ENCODE measurements at places on chromosomes 2 and 18.

DNA sequence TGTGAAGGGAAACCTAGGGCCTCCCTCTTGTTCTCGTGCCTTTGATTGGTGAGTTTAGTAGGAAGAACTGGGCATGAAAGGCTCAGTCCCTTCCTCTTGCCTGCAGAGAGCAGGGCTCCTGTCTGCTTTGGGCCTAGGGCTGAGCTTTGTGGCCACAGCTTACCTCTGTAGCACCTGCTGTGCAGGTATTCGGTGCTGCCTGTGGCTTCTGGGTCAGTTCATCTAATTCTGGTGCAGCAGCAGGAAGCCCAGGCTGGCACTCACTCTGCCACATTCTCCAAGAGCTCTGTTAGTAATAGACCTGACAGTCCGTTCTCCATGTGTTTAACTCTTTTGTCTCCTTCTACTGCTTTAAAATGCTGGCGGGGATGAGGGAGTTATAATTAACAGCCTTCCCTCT lies 96.5 kb downstream of the DLGAP1 start:
- no peak for DNase-seq

DNA sequence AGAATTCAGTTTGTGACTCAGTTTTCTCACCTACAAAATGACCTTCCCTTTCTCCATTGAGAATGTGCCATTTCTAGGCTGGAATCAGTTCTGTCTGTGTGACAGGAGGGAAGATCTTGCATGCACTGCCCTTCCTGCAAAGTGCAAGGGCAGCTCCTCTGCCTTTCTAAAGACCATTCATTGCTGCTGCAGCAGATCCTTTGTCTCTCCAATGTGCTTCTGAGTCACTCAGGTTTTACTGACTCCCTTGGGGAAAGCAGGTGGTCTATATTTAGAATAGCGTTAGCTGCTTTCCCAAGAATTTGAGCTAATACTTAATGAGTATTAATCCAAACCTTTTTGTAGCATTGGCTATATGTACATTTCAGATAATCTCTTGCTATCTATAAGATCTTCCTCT lies 62.5 kb downstream of the DAW1 start:
- no peak for DNase-seq

DNA sequence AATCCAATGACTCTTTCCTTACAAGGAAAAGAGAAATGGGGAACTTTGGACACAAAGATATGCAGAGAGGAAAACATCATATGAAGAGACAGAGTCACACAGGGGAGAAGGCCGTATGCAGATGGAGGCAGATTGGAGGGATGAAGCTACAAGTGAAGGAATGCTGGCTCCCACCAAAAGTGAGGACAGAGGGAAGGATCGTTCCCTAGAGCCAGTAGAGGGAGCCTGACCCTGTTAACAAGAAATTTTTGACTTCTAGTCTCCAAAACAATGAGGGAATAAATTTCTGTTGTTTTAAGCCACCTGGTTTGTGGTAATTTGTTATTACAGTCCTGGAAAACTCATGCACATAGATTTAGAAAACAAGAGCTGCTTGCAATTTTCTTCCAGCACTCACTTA lies 169.3 kb downstream of the PMAIP1 start:
- DNase-seq, result no peak

- no peak for DNase-seq
These were observed 21.7 kb upstream of the CDH2 start for GRCh38 chr18:28198620-28199019.

- DNase-seq, result no peak
These were observed 154.0 kb downstream of the CLIP4 start for GRCh38 chr2:29269095-29269764.

- DNase-seq, result no peak
These were observed 86.6 kb downstream of the ITGB1BP1 start for GRCh38 chr2:9336576-9337314.

DNA sequence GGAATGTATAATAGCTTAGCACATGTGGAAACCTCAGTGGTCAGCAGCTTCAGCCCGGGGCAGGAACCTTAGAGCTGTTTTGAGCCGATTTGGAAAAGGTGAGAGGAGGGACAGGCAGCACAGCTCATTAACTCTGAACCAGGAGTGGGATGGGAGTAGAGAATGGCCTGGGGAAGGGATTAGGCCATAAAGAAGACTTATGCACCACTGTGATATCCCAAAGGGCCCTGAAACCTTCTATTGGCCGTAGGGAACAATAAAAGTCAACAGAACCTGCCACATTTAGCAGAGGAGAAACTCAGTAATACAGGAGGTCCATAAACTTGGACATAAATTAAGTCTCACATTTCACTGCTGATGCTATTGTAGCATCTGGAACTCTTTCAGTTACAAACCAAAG lies 124.2 kb upstream of the REV1 start:
- no peak for DNase-seq

GRCh38 chr2:59177748-59178147 lies 936.6 kb upstream of the FANCL start:
- no peak for DNase-seq

DNA sequence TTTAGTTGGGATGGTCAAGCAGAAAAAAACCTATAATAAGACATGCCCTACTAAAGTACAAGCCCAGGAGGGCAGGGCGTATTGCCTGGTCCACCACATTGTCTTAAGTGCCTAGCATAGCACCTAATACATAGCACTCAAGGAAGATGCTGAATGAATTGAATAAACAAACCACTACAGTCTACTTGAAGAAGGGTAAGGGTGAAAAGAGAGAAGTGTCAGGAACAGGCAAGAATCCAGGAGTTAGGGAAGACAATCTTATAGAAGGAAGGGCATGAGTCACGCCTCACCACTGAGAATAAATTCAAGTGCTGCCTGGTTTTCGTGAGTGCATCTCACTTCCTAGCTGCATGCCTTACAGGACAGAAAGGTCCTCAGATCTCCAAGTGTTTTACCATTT lies 13.9 kb downstream of the SLC19A3 start:
- no peak for DNase-seq

DNA sequence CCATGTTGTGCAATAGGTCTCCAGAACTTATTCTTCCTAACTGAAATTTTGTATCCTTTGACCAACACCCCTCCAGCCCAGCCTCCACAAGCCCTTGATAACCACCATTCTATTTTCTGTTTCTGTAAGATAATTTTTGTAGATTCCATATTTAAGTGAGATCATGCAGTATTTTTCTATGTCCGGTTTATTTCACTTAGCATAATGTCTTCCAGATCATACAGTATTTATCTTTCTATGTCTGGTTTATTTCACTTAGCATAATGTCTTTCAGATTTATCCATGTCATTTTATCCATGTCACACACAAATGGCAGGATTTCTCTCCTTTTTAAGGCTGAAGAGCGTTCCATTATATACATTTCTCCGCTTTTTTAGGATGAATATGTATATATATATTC lies 24.4 kb upstream of the ONECUT2 start:
- no peak for DNase-seq

DNA sequence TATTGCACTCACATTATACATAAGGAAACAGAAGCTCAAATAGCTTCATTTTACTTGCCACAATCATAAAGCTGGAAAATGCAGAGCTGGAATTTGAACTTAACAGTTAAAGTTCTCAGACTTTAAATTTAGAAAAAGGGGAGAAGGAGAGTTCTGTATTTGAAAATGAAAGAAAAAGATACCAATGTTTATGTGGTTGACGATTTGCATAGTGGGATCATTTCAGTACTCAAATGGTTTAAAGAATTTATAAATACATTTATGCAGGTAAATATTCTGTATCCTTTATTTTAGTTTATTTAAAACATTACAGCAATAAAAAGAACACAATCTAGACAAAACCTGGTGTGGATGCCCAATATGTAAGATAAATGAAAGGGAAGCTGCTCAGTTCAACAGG lies 25.5 kb upstream of the STAT4 start:
- no peak for DNase-seq

DNA sequence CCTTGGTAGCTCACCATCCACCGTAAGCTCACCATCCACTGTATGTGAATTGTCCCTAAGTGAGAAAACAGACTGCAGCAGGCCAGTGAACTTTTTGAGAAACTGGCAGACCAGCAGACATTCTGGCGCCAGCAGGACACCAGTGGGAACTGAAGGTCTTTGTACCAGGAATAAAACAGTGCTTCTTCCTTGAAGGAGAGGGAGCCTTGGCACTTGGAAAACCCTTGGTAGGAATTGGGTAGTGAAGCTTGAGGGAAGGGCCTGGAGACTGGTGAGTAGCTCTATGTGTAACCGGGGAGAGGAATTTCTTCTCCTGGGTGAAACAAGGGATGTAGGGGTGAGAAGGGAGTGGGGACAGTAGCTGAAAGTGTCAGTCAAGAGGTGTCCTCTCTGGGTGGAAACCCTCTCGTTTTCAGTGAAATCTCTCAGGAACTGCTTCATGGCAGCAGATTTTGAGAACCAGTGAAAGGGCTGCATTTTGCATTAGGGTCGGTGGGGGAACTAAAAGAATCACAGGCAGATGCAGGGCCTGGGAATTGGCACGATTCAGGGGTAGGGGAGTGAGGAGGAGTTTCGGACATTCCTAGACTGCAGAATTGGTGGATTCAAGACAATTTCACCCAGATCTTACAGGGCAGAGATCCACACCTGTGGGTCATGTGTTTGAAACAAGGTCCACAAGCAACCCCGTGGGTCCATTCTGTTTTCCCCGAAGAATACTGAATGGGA lies 131.5 kb upstream of the DLX2 start:
- DNase-seq, result no peak

DNA sequence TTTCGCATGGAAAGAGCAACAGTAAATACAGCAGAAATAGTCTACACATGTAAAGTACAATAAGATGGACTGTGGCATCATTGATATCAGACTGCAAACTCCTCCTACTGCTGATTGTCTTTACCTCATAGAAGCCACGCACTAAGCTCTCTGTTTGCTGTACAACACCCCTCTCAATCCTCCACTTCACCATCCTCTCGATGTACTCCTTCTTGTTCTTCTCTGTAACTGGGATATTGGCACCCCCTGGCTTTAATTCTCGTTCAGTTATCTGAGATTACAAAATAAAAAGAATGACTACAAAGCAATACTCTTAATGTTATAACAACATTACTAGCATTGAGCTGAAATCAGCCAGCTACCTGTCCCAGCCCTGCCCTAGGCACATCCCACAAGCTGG lies 49.3 kb upstream of the STK17B start:
- DNase-seq, result no peak

DNA sequence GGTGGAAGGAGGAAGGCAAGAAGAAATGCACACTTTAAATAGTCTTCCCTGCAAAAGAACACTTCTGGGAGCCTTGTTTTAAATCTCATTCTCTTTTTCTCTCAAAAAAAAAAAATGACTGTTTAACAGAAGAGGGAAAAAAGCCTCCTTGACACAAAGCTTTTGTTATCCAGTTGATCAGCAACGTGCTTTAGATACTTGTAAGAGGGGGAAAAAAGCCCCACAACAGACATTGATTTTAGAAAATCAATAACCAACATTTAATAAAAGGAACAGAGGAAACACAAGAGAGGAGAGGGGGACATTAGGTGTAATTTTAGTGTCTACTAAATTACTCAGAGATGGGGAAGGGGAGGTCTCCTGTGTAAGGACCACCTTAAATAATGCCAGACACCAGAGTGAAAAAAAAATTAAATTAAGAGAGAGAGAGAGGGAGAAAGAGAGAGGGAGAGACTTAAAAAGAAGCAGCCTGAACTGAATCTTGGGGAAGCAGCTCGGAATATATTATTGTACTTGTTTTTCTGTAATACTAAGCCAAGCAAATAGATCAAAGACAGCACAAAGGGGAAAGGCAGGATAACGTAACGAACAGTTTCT lies 4.7 kb downstream of the ZEB2 start:
- DNase-seq, result no peak

- peak; percentile 23 for DNase-seq
These were observed 21.6 kb downstream of the CPSF3 start for GRCh38 chr2:9445089-9445488.

DNA sequence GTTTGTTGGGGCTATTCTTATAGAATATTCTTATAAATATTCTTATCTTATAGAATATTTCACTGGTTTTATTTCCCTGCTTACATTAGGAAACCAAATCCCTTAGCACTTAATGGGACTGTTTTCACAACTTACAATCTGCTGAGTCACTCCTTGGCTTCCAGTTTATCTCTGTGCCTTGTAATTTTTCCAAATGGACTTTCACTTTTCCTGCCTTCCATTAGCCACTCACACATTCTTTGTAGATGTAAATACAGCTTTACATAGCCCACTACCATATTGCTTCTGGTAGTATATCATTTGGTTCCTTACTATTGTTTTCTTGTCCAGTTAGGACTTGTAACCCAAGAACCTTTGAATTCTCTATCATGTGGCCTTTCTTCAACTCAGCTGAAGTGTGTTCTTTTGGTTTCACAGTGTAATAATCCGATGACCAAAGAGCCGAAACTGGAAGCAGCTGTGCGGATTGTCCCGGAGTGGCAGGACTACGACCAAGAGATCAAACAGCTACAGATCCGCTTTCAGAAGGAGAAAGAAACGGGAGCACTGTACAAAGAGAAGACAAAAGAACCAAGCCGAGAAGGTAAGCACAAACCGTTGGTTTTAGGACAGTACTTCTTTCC lies 96.1 kb downstream of the UGGT1 start:
- no peak for DNase-seq

DNA sequence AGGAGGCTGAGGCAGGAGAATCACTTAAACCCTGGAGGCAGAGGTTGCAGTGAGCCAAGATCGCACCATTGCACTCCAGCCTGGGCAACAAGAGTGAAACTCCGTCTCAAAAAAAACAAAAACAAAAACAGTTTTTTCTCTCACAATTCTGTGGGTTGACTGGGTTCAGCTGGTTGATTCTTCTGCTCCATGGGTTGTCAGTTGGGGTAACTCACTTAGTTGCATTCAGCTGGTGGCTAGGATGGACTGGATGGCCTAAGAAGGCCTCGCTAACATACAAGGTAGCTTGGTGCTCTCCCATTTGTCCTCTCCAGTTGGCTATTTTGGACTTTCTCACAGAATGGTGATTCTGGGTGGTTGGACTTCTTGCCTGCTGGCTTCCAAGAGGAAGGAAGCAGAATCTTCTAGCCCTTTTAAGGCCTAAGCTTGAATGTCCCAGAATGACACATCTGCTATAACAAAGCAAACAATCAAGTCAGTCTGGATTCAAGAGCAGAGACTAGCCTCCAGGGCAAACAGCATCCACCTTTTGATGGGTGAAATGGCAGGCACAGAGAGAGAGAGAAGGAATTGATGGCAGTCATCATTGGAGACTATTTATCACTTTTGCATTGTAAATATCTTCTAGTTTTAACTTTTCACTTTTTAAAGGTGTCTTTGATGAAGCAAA lies 17.9 kb downstream of the LAMA3 start:
- no peak for DNase-seq

GRCh38 chr2:73131807-73132206 lies 19.1 kb upstream of the RAB11FIP5 start:
- no peak for DNase-seq

GRCh38 chr18:37242826-37243560 lies 322.6 kb downstream of the CELF4 start:
- DNase-seq, result no peak

- DNase-seq, result peak; percentile 18
These were observed 894 bp upstream of the FARSB start for GRCh38 chr2:222656526-222657446.

DNA sequence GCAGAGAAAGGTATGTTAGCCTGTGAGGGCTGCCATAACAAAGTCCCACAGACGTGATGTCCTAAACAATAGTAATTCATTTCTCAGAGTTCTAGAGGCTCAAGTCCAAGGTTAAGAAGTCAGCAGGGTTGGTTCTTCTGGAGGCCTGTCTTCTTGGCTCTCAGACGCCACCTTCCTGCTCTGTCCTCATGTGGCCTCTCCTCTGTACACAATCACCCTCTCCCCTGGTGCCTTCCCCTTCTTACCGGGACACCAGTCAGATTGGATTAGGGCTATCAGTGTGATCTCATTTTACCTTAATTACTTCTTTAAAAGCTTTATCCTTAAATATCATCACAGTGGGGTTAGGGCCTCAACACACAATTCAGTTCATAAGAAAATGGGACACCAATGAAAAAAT lies 860.5 kb downstream of the RNF144A start:
- DNase-seq, result no peak

Data from activated CD4-positive, alpha-beta T cell treated with anti-CD3 and anti-CD28 coated beads, Interleukin-2, Interleukin-6, amounts not matched to agents 100 ng/mL and 50 ng/mL, durations not matched to agents 16 hours and 8 hours (primary cell).